ENCODE measurements at places on chromosomes 5 and 9. TPM values are rescaled to one million over a fixed set of nuclear protein-coding genes. Genes with fewer than 3 reads are reported as not detected.

Gene CTSV
- total RNA-seq: 1.9 TPM

Gene PCDHA9
- total RNA-seq: not detected

Gene GPR150
- total RNA-seq: not detected

Gene PCDHGB5
- 3.6 TPM for total RNA-seq

Gene SPAAR
- not detected for total RNA-seq

Gene FCN2
- not detected for total RNA-seq

Gene SV2C
- 0.85 TPM for total RNA-seq

Gene OR1J2
- not detected for total RNA-seq

Gene HK3
- total RNA-seq: 4.6 TPM

Gene FBXL17
- total RNA-seq: 21.4 TPM

Gene DOCK2
- 20.1 TPM for total RNA-seq

Gene SLC6A7
- total RNA-seq: 24.1 TPM

Gene OLFM1
- 4.0 TPM for total RNA-seq

Gene OR1Q1
- not detected for total RNA-seq

Gene ZCCHC10
- total RNA-seq: 21.9 TPM

Gene RANBP3L
- total RNA-seq: not detected

Gene NNT
- total RNA-seq: 55.4 TPM

Gene WDR31
- not detected for total RNA-seq

Gene SERINC5
- 22.3 TPM for total RNA-seq

Gene CCDC192
- total RNA-seq: not detected

Gene SPINK13
- total RNA-seq: not detected

Gene TLX3
- not detected for total RNA-seq

Gene TSLP
- 0.40 TPM for total RNA-seq

Gene PTCH1
- total RNA-seq: 71.0 TPM

Gene NTRK2
- 0.35 TPM for total RNA-seq

Gene LRRC70
- total RNA-seq: 1.1 TPM

Gene ITGA1
- 45.0 TPM for total RNA-seq

Gene AHRR
- total RNA-seq: 1.6 TPM

Gene ELOVL7
- total RNA-seq: 34.3 TPM

Gene ANKRD18B
- total RNA-seq: not detected

Gene RPS14
- total RNA-seq: 1,961 TPM

Gene FGF10
- total RNA-seq: 5.0 TPM

Gene NIPAL4
- not detected for total RNA-seq

Gene PLAC8L1
- total RNA-seq: 2.8 TPM

Gene IL9
- not detected for total RNA-seq
